Tibial nerve (tissue), 4 donors: ENCODE measurements at places on chromosomes 4 and X.

DNA sequence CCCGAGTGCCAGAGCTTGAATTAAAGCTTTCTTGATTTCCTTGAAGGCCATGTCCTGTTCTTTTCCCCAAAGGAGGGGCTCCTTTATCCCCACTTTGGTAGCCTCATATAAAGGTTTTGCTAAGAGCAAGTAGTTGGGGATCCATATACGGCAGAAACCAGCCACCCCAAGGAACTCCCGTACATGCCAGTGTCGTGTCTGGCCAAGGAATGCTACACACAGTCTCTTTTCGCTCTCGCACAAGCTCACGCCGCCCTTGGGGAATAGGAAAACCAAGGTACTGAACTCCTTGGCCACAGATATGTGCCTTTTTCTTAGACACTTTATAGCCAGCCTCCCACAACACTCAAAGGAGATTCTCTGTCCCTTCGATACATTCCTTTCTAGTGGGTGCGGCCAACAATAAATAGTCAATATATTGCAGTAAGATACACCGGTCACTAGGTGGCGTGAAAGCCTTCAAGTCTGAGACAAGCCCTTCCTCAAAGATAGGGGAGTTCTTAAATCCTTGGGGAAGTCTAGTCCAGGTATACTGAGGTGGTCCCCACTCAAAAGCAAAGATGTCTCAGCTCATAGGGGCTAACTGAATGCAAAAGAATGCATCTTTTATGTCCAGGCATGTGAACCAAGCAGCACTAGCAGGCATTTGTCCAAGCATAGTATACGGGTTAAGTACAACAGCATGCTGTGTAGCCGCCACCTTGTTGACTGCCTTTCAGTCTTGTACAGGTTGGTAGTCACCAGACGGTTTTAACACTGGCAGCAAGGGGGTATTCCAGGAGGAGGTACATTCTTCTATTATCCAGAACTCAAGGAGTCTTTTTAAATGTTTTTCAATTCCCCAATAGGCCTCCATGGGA, 57.8 kb upstream of the XAGE1B start:
- no peak for DNase-seq

GRCh38 chr4:180937083-180937482, 1306.1 kb upstream of the TENM3 start:
- DNase-seq: no peak

DNA sequence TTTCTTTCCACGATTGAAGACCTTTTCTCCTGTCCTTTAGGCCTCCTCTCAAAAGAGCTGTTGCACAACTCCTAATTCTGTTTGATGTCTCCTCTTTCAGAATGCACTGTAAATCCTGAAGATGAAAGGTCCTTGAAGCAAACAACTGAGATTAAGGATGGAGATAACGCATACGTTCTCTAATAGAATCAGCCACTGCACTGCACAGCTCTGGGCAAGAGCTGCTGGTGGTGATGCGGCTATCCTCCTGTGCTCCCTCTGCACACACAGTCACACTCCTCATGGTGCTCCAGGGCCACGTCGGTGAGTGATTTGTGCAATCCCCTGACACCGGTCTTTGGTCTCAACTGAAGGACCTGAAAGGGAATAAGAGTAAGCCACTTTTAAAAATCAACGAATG, 208.7 kb downstream of the PDGFC start:
- no peak for DNase-seq

DNA sequence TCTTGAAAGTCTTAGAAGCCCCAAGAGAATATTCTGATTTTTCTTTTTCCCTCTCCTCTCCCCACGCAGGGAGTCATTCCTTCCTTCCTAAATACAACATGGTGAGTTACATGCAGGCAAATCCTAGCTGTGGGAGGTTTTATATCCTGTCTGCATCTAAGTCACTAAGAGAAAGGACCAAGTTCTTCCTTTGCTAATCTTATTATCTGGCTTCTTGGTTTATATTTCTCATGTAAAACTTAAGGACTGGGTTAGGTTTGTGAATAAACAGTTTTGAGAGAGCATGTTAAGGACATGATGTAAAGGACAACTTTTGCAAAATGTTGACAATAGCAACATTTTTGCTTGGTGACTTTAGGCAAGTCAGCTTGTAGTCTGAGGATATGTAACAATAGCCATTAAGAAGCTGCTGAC, 5.1 kb upstream of the CXCL9 start:
- no peak for DNase-seq
